ENCODE measurements at places on chromosomes 7 and 10.

DNA sequence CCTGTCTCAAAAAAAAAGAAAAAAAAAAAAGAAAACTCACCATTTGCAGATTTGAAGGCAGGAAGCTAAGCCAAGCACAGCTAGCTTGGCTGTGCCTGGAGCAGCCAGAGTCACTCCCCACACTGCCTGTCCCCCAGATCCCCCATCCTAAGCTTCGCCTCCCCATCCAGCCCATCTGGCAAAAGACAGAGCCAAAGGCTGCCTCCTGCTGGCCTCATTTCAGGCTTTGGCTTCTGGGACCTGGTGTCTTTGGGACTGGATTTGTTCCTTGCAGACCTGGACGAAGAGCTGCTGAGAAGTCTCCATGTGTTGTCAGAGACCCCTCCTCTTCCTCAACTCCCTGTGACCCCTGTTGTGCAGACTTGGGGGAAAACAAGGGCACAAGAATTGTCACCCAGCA, 8.1 kb downstream of the ASL start:
- no peak for DNase-seq

GRCh38 chr7:299169-299568, 9.2 kb downstream of the FOXL3 start:
- DNase-seq = no peak

DNA sequence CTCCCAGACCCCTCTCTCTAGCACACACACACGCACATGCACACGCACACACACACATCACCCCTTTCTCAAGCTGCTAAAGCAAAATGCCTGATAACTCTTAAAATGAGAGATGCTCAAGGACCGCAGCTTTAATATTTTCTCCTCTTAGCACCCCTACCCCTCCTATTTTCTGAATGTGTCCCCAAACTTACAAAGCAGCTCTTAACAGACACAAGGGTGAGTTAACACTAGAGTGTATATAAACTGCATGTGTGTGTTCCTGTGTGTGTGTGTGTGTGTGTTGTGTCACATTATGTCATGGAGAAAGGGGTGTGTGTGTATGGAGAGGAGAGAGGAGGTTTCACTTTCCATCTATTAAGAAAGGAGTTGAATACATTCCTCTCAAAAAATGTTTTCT, 1.3 kb downstream of the PTN start:
- DNase-seq = no peak

GRCh38 chr7:116999311-116999710, 46.0 kb downstream of the ST7 start:
- DNase-seq = no peak

- no peak for DNase-seq
Observed at GRCh38 chr10:120805014-120805812, 45.9 kb upstream of the WDR11 start.

DNA sequence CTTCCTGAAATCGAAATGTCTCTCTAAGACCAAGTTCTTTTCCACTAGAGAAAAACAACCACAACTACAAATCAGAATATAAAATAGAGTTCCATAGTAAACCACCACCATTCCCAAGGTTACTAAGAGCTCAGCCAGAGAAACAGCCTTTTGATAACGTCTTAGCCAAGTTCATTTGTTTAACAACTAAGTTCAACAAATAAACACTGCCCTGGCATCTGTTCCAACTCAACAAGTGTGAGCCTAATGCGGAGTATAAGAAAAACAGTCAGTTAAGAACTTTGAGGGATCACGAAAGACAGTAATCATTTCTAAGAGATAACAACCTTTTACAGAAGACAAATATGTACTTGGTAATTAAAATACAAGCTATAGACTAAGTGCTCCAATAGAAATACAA, 77.3 kb downstream of the CALD1 start:
- DNase-seq = no peak

GRCh38 chr7:140643416-140643815, 2.8 kb upstream of the DENND2A start:
- no peak for DNase-seq

GRCh38 chr7:44971188-44971901, 7.5 kb downstream of the MYO1G start:
- DNase-seq = no peak

DNA sequence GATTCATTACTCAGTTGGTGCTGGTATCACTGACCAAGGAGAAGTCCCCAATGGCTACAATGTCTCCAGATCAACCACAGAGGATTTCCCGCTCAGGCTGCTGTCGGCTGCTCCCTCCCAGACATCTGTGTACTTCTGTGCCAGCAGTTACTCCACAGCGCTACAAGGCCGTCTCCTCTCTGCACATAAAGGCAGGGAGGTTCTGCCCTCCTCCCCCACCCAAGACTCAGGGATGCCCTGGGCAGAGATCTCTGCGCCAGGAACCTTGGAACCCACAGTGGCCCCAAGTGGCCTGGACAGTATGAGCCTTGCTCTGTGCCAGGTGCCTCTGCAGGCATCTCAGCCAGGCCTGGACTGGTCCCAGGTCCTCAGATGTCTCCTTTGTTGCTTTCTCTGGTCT, 193.4 kb upstream of the PRSS58 start:
- DNase-seq = no peak

GRCh38 chr7:1228545-1229201, 4.0 kb upstream of the UNCX start:
- no peak for DNase-seq

GRCh38 chr10:31069411-31069810, 37.7 kb upstream of the ZNF438 start:
- no peak for DNase-seq

- DNase-seq = no peak
Observed at GRCh38 chr10:131210181-131210580, 101.3 kb downstream of the TCERG1L start.

GRCh38 chr7:143429770-143430698, 13.2 kb upstream of the TAS2R60 start:
- no peak for DNase-seq

DNA sequence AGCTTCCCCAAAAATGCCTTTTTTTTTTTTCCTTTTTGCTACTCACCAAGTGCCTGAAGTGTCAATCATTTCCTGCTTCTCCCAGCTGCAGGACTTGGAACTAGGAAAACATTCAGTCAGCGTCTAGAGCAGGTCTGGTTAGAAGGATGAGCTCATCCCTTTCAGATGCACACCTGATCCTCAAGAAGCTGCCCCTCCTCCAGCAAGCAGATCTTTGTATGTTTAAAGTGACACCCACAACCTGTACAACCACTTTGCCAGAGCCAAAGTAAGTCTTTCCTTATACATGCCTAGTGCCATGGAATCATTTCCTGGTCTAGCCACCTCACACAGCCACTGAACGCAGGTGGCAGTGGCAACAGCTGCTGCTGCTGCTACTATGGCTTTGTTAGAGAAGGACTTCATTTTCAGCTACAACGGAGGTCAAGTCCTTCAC, 10.4 kb upstream of the USP54 start:
- DNase-seq = no peak

DNA sequence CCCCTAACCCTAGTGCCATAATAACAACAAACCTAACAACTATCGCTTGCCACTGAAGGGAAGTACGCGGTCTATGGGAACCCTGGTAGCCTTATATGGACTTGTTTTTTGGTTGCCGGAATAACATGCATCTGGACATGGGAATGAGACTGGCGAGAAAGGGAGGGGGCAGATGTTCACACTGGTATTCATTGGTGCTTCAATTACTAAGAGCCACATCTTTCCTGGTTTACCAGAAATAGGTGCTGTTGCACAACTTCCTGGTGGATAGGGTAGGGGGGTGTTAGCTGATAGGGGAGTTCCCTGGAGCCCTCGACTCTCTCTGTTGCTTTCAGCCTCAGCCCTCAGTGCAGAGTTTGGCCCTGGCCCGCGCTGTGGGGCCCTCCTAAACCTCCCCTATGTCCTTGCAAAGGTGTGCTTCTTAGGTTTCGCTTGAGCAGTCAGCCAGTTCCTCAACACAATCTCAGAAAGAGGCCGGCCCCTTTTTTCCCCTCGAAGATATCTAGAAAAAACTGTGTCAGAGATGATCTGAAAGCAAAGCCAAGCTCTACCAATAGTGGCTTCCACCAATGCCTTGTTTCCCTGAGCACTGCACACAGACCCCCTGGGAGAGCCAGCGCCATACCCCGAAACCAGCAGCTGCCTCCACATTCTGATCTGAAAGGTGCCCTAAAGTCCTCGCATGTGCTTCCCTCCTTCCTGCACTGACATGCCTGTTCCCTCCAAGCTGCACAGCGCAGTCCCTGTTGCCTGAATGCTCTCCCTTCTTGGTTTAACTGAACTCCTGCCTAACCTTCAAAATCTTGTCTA, 13.5 kb downstream of the TBXAS1 start:
- DNase-seq = no peak

- no peak for DNase-seq
Observed at GRCh38 chr10:4519658-4520402, 306.2 kb upstream of the AKR1E2 start.

GRCh38 chr7:73504017-73504416, 18.1 kb downstream of the BAZ1B start:
- DNase-seq = no peak

All from activated naive CD4-positive, alpha-beta T cell (primary cell).